ENCODE measurements at places on chromosomes 16 and 17.

- DNase-seq = no peak
These were observed 10.8 kb upstream of the LPCAT2 start for GRCh38 chr16:55498101-55498500.

DNA sequence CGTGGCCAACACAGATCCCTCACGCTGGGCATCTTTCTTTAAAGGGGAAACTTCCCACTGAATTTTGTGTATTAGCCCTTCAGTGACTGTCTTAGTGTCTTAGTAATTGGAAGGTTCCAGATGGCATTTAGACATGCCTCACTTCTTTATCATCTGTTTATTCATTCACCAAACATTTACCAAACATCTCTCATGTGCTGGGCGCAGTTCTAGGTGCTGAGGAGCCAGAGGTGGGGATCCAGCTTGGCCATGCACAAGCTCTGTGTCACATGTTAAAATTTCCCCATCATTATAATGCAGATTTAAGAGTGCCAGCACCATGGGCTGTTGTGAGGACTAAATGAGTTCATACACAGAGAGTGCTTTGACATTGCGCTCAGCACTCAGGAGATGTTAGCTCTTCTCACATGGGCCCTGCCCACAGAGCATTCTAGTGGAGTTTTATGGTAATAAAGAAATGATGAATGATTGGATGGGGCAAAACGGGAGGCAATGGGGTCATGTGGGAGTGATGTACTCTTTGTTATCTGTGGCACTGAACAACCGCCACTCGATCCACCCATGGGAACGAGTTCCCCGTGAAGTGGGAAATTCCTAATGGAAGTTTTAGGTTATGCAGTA is 119.7 kb downstream of the SNX29 start:
- DNase-seq = no peak

- no peak for DNase-seq
These were observed 569.8 kb upstream of the ZFHX3 start for GRCh38 chr16:73617738-73618137.

DNA sequence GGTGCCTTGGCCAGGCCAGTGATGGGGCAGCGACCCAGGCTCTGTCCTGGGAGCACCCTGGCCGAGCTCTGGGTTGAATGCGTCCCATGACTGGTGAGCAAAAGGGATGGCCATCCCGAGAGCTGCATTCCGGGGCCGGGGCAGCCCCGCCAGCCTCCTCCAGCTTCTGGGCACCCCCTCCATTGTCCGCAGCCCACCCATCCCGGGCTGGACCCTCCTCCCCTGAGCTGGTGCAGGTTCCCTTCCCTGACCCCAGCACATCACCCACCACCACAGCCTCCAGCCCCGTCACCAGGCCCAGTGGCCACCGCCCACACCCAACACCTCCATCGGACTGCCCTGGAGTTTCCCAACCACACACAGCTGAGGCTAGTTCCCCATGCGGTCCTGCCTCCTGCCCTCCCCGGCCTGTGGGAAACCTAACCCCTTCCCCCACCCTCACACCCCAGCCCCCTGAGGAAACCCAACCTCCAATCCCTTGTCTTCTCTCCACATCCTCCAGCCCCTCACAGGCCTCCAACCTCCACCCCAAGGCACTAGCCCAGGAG is 16.2 kb upstream of the PVALEF start:
- no peak for DNase-seq

- no peak for DNase-seq
These were observed 9.7 kb downstream of the C16orf54 start for GRCh38 chr16:29736112-29736511.

GRCh38 chr17:78653382-78653781 is 76.2 kb upstream of the DNAH17 start:
- DNase-seq = no peak

DNA sequence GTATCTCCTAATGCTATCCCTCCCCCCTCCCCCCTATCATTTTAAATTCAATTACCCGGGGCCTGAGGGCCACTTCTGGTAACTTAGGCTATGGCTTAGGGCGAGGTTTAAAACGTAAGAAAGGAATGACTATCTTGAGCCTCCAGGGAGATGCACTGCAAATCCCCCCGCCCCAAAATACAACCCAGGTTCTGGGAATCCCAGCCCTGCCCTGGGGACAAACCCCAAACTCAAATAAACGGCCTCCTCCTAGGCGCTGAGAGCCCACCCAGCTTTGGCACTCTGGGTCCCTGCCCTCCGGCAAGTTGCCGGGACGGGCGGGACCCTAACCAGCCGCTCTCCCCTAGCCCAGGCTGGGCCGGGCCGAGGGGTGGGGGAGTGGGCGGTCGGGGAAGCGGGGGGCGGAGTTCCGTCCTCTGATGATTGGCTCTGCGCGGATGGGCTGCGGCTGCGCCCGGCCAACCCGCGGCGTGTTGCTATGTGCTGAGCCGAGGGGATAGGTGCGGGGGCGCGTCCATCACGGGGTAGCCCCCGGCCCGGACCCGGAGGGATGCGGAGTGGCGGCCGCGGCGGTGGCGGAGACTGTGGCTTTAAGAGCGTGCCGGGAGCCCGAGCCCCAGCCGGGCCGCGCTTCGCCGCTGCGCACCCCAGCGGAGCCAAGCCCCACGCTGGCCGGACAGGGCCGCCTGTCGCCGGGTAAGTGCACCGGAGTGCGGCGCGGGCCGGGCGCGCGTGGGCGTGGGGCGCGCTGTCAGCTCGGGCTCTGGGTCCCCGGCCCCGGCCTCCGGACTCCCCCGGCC is at the start of gene YPEL2:
TSS of gene YPEL2 (plus strand) at position 527 of the 800 bp plus-strand sequence. CDS start 21,755 bp downstream, outside the sequence.
- DNase-seq = peak; percentile 90

GRCh38 chr17:39678340-39679116 is 9.3 kb downstream of the PGAP3 start:
- DNase-seq = no peak

GRCh38 chr17:66098040-66098439 is 93.9 kb downstream of the CEP112 start:
- no peak for DNase-seq

- DNase-seq = no peak
These were observed 62.2 kb downstream of the NXN start for GRCh38 chr17:917391-917811.

- no peak for DNase-seq
These were observed 31.0 kb downstream of the VPS53 start for GRCh38 chr17:683499-684254.

- no peak for DNase-seq
These were observed 34.9 kb upstream of the C16orf78 start for GRCh38 chr16:49338611-49339265.

DNA sequence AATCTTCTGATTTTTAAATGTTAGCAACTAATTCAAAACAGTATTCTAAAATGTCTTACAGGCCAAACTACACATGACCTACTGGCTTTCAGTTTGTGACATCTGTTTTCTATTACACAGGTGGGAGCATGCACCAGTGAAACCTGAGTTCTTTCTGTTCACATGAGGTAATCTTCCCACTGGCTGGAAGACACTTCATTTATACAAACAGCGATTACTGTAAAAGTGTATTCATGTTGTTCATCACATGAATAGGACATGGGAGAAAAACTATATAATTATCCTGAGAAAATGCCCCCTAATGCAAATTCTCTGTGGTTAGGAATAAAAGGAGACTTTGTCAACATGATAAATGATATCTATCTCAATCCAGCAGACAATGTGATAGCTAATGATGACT is 11.1 kb upstream of the PIK3R5 start:
- DNase-seq = no peak

GRCh38 chr16:796296-797119 is 4.0 kb downstream of the GNG13 start:
- no peak for DNase-seq

DNA sequence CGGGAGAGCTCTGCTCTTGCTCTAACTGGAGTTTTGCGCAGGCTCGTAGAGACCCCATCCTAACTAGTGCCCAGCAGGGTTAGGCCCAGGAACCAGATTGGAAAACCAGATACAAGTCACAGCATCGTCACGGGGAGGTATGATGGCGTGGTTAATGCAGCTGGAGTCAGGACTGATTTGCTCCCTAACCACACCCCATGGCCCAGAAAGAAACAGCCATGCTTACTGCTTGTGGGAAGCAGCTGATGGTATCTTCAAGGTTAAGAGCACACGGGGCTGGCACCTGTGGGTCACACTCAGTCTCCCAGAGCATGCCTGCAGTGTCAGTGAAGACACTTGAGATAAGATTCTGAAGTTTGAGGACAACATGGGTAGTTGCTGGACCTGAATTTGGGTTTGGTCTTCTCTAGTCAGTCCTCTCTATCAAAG is 60.2 kb downstream of the WIPI1 start:
- no peak for DNase-seq

- no peak for DNase-seq
These were observed 199.4 kb upstream of the RPL38 start for GRCh38 chr17:74004056-74004455.

GRCh38 chr17:19319771-19320505 is 42.6 kb downstream of the B9D1 start:
- DNase-seq = no peak

GRCh38 chr17:80025796-80026195 is 9.9 kb downstream of the TBC1D16 start:
- DNase-seq = no peak

GRCh38 chr16:55622272-55622671 is 33.5 kb upstream of the SLC6A2 start:
- no peak for DNase-seq

DNA sequence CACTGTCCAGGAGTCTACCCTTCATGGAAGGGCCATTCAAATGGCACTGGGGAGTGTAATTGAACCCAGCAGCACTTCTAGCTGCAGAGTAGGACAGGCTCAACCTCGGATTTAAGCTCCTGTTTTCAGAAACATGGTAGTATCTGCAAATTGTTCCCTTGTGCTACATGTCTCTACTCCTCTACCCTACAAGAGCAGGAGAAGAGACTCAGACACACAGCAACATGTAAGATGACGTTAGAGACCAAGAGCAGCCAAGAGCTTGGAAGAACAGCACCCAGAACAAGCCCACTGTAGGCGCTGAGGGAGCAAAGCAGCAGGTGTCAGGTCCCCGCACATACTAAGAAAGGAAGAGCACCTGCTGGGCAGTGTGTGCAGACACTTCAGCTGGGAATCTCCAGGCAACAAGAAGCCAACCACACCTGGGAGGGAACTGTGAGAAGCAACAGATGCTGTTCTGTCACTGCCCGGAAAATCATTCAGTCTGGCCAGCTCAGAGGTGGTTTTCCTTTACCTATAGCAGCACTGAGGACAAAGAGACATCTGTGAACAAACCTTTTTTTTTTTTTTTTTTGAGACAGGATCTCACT is 35.6 kb upstream of the MNT start:
- DNase-seq = no peak

GRCh38 chr17:39627047-39627711 is 427 bp downstream of the PPP1R1B start:
- DNase-seq = no peak

DNA sequence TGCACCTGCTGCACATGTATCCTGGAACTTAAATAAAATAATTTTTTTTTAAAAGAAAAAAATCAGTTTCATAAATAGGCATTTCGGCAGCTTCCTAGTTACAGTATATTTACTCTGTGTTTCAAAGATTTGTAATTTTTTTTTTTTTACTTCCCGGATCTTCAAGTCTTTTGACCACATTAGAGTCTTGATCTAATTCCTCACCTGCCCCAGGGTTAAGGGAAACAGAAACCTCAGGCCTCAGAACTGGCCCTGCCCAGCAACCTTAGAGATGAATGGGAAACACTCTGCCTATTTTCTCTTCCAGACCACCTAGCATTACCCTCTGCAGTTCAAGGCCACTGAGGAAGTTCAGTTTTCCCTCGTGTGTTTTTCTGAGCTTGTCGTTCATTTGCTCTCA is 304.0 kb downstream of the MAF start:
- DNase-seq = no peak

- DNase-seq = no peak
These were observed 30.1 kb upstream of the HAPSTR1 start for GRCh38 chr16:9061358-9061813.

DNA sequence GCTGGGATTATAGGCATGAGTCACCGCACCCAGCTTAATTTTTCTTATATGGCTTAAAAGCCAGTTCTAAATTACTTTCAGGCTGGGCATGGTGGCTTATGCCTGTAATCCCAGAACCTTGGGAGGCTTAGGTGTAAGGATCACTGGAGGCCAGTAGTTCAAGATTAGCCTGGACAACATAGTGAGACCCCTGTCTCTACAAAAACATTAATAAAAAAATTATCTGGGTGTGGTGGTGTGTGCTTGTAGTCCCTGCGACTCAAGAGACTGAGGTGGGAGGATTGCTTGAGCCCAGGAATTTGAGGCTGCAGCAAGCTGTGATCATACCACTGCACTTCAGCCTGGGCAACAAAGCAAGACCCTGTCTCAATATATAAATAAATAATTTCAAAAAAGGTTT is 10.8 kb upstream of the SMARCD2 start:
- no peak for DNase-seq
